NCI-H1048 (cell line): ENCODE measurements at places on chromosomes 4 and X.

- DNase-seq, result peak; percentile 24
These were observed 25.9 kb downstream of the SMIM31 start for GRCh38 chr4:164779811-164780216.

- no peak for DNase-seq
These were observed 385.9 kb upstream of the NOCT start for GRCh38 chr4:138629669-138630068.

GRCh38 chrX:71910643-71910985 lies at the start of gene NHSL2:
Gene NHSL2, plus strand, starts transcription at chrX:71910845.
- DNase-seq, result no peak

DNA sequence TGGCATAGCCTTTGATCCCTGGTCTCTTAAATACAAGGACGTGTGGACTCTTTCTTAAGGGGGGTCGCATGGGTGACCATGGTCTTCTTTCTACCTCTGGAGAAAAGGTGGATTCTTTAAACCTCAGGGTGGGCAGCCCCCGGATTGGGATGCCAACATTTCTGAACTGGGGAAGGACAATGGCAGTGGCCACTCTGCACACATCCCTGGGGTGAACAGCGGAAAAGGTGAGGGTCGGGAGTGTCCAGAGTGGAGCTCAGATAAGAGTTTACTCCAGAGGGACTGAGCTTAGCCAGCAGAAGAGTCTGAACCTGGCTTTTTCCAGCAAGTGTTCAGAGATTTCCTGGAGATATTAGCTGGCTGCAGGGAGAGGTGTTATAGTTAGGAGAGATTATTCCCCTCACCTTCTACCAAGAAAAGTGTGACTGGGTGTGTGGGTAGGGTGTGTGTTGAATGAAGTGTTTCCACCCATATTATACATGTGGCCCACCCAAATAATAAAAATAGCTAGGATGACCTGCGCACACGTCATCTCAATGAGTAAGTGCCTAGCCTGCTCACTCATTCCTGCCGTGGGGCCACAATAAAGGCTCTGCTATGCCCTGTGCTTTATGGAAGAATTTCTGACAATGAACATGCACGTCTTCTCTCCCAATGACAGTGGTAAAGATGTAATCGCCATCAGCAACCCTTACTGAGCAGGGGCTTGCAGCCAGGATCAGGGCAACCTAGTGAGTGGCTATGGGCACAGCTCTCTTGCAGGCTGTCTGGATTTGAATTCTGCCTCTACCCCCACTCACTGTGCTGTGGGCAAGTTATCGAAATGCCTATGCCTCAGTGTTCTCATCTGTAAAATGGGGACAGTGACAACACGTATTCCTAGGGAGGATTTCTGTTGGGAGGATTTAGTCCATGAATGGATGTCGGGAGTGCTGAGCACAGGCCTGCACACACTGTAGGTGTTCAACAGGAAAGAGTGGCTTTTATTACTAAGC lies 76.6 kb downstream of the SLC2A9 start:
- no peak for DNase-seq

- no peak for DNase-seq
These were observed 390.7 kb downstream of the GBA3 start for GRCh38 chr4:23083391-23083790.

DNA sequence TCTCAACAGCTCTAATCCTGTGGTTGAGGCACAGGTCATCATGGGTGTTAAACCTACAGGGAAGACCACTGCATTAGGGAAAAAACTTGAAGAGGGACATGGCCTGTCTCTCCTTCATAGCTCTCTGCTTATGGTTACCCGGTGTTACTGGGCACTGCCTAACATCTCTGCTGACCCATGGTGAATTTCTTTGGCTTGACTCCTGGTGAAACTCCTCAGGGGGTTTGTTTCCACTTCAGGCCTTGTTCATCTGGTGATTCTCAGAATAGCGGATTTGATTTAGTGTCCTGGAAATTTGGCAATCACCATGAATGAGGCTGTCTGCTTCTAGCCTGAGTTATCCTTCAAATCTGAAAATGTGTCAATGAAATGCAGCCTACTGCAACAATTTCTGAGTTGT lies 114.4 kb downstream of the ZNF518B start:
- DNase-seq, result no peak

DNA sequence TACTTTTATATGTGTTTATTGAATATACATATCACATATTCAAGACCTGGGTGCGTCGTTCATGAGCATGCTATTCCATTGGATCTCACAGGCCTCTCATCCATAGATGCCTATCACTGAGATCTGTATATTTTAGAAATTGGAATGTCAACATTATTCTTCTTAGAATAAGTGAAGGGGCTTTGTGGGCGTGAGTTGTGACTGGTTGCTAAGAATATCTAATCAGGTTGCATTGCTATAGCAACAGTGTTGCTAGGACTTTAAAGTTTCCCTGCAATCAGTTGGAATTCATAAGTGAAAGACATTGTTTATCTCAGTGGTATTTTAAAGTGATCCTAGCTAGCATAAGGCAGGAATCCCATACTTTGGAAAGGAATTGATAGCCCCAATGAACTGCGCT lies 36.7 kb upstream of the ANK2 start:
- DNase-seq, result no peak

- DNase-seq, result no peak
These were observed 159.4 kb downstream of the ANTXR2 start for GRCh38 chr4:79913581-79913980.

DNA sequence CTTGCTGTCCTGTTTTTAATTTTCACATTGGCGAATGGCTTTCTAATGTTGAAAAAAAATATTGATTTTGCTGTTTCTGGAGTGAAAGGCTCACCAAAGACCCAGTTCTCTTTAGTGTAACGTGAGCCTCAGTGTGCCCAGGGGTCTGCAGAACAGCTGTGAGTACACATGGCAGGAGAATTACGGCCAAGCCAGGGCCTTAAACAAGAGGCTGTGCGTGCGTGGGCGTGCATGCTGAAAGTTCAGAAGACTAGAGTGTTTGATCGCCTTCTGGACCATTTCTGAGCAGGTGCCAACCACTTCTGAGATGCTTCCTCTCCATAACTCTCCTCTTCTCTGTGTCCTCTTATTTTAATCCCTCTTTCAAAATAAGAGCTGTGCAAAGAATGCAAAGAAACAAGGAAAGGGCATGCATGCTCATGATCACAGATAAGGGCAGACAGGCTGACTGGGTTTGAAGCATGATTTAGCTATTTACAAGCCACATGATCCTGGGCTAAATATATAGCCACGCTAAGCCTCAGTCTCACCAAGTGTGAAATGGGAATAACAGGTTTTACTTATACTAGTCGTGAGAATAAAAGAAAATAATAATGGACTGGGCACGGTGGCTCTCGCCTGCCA lies 9.9 kb downstream of the PHEX start:
- no peak for DNase-seq

DNA sequence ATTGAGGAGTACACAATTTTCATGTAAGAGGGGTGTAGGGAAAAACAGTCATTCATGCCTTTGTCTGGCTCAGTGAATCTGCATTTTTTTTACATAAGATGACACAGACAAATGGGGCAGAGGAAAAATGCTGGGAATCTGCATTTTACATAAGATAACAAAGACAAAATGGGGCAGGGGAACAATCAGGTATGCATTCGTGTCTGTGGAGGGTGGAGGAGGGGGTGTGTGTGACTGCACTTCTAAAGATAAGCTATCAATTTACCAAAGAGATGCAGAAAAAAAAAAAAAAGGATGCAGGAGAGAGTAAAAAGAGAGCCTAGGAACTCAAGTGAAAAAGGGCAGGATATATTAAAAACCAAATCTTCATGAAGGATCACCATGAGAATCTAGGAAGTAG lies 637.4 kb downstream of the ZNF674 start:
- DNase-seq, result no peak

DNA sequence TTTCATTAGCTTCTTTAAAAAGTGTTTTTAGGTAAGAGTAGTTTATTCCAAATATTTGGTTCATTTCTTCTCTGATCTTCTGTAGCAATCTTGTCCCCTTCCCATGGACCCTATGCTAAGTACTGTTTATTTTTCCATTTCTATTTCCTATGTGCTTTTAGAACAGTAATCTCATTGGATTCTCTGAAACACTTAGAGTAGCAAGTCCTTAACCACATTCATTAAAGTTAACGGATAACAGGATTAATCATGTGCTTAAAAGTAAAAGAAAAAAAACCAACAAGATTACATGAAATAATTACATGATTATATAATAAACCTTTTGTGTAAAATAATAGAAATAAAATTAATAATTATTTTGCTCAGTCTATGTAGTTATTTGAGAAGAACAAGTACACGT lies 929.7 kb downstream of the C4orf33 start:
- no peak for DNase-seq

GRCh38 chrX:86711531-86712180 lies 563.4 kb downstream of the DACH2 start:
- peak; percentile 8 for DNase-seq

DNA sequence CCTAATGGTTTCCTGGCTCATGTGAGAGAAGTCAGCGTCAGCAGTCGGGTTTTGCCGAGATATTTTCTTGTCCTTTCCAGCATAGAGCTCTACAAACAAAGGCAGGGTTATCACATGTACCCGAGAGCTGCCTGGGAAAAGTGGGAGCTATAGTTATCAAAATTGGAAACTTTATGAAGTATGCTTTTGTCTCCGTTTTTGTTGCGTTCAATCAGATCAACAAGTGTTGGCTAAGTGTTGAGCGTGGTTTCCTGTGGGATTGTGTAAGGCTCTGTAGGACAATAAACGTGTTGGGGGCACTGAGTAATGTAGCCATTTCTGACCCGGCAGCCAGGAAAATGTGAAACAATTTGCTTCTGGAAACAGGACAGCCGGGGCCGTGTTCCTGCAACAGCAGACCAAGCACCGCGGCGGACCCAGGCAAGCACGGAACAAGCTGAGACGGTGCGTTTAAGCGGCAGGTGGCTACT lies at the start of gene BMX:
TSS of gene BMX (plus strand) at position 311 of the 470 bp plus-strand sequence. CDS start 7,547 bp downstream, outside the sequence.
- DNase-seq, result no peak

GRCh38 chr4:90695411-90695810 lies 568.2 kb downstream of the CCSER1 start:
- DNase-seq, result no peak
